ENCODE measurements at places on chromosomes 1 and 21.

DNA sequence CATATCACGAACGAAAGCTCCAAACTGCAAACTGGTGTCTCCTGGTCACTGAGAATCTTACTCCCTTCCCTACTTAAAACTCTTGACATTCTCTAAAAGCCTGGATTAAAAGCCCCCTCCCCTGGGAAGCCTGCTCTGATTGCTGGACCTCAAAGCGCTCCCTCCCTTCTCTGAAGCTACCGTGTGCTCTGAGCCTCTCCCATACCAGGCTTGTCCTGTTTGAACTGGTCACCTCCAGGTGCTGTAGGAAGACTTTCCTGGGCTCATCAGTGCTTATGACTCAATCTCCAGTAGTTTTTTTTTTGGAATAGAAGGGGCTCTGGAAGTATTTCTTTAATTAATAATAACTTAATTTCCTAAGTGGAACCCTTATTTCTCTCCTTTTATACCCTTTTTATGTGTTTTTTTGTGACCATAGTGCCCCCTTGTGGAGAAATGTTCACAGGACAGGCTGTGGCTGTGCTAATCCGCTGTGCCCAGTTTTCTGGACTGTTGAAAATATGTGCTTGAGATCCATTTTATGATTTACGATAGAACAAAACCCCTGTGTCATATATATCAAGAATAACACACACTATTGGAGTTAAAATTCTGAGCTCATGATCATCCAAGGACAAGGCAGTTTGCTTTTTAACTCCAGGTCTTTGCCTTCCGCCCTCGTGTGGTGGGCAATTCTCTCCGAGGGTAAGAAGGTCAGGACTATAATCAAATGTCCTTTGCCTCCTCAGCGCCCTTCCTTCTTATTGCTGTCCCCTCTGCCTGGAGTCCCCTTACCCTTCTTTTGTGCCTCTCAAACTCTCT is 16.9 kb downstream of the MTARC1 start:
- DNase-seq, result no peak

DNA sequence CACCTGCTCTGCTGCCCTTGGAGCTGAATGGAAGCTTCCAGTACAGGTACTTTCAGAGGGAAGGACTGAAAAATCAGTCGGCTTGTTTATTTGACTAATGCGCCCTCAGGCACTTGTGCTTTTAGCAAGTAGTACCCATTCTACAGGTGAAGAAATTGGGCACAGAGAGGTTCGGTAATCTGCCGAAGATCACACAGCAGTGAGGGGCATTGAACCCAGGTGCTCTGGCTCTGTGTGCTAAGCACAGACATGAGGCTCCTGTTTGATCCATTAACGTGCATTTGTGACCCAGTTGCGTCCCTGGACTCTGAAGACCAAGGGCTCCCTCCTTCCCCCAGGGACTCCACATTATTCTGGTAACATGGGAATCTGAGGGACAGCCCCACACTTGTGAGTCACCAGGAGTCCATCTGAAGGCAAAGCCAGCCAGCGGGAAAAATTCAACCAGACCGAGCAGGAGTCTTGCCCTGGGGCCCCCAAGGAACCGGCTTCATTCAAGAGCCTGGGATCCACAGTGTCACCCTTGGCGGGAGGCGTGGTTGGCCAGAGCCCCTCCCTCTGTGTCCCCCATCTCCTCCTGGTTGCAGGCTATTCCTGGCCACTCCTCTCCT is 192.4 kb upstream of the ARHGEF16 start:
- no peak for DNase-seq

- DNase-seq, result no peak
Measured at GRCh38 chr1:91803847-91804545, 82.0 kb downstream of the TGFBR3 start.

DNA sequence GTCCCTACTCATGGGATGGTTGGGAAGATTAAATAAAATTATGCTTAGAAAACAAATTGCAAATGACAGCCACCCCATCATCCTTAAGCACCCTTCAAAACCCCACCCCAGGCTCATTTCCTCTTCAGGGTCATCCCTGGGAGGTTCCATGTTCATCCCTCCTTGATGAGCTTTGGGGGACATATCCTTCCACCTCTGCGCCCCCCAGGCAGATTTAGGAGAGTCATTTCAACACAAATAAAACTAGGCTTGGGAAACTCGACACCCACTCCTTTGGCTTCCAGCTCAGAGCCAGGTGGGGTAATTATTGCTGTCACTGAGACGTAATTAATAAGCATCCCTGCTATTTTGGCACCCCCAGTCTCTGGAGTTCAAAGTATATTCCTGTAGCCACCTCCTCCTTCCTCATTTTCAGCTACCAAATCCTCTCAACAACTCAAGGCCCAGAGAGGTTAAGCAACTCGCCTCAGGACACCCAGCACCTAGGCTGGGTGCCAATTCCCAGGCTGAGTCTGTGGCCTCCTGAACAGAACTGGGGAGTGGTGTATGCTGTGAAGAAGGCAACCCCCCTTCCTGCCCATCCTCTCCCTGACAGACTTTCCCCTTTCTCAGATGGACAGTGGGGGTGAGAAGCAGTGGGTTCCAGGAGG is 595 bp downstream of the CRYBG2 start:
- no peak for DNase-seq

DNA sequence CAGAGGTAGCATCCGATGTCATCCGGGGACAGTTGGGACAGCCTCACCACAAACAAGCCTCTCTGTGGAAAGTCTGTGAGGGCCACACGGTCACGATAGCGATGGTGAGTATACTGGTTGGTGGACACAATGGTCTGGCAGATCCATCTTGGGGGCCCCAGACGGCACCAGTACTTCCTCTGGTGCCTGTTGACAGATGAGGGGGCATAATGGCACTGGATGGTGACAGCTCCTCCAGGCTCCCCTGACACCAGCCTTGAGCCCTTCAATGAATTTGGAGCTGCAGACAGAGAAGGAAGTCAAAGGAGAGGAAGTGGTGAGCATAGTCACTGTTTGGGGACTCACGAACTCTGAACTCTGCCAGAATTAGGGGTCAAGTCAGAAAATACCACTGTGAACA is 8.0 kb downstream of the FCAMR start:
- no peak for DNase-seq

All from right renal cortex interstitium (tissue), 3 donors.